ENCODE measurements at places on chromosomes 3 and 15.

GRCh38 chr3:100098784-100099070, 15.6 kb downstream of the FILIP1L start:
- DNase-seq = no peak
- no peak overlapping the region for H3K27ac ChIP-seq
- no peaks in the 10 kb centered on the region for H3K27me3 ChIP-seq
- H3K4me3 ChIP-seq = no peak overlapping the region

DNA sequence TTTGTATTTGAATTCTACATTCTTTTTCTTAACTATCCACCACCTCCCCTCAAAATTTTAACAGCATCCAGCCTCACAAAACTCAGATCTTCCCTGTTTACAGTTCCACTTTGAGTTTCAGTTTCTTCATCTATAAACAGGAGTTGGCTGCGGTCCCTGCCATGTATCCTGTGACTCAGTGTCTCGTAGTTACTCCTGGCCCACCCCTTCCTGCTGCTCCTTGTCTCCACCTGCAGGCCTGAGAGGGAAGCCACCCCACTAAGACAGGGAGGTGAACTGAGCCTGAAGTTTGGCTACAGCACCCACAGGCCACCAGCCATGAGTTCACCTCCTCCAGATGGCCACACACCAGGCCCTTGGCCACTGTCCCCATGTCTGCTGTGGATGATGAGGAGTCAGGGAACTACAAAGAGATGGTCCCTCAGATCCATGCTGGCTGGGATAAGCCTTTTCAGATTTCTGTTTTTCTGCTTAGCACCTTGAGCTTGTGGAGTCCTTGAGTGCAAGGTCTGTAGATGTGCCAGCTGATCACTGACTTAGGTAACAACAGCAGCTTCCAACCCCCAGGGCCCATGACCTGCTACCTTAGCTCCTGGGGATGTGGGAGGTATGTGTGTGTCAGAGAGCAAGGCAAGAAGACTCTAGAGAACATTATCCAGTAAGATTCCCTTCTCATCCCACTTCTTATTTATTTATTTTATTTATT, 37.5 kb downstream of the CD86 start:
- peaks cover 12% of the 10 kb centered on the region for H3K4me1 ChIP-seq
- peak overlapping the region; percentile 60 for H3K27ac ChIP-seq
- no peak overlapping the region for H3K4me3 ChIP-seq
- no peak for DNase-seq
- no peaks in the 10 kb centered on the region for H3K36me3 ChIP-seq

GRCh38 chr15:78018946-78019644, 58.4 kb downstream of the TBC1D2B start:
- H3K4me3 ChIP-seq = no peak overlapping the region
- peaks cover 30% of the 10 kb centered on the region for H3K4me1 ChIP-seq
- H3K27me3 ChIP-seq = no peaks in the 10 kb centered on the region
- peak overlapping the region; percentile 66 for H3K27ac ChIP-seq
- peaks cover 9% of the 10 kb centered on the region for H3K36me3 ChIP-seq
- DNase-seq = no peak

DNA sequence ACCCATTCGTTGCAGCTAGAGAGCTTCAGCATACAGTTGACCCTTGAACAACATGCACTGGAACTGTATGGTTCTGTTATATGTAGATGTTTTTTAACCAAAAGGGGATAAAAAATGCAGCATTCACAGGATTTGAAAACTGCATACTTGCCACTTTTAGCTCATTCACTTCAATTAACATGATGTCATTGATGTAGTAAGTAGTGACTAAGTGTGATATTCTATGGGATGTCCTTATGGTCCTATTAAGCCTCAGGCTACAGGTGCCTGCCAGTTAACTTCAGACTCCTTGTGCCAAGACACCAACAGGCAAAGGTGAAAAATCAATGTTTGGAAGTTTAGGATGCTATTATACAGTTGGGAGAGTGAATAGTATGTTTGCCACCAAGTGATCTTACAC, 553.6 kb upstream of the NECTIN3 start:
- no peak overlapping the region for H3K4me3 ChIP-seq
- no peaks in the 10 kb centered on the region for H3K4me1 ChIP-seq
- H3K27ac ChIP-seq = no peak overlapping the region
- H3K36me3 ChIP-seq = no peaks in the 10 kb centered on the region
- H3K27me3 ChIP-seq = no peaks in the 10 kb centered on the region

GRCh38 chr15:55741833-55742497, 987 bp downstream of the PRTG start:
- H3K4me1 ChIP-seq = peaks cover 4% of the 10 kb centered on the region
- no peak overlapping the region for H3K27ac ChIP-seq
- no peak overlapping the region for H3K4me3 ChIP-seq
- H3K36me3 ChIP-seq = peaks cover 2% of the 10 kb centered on the region

DNA sequence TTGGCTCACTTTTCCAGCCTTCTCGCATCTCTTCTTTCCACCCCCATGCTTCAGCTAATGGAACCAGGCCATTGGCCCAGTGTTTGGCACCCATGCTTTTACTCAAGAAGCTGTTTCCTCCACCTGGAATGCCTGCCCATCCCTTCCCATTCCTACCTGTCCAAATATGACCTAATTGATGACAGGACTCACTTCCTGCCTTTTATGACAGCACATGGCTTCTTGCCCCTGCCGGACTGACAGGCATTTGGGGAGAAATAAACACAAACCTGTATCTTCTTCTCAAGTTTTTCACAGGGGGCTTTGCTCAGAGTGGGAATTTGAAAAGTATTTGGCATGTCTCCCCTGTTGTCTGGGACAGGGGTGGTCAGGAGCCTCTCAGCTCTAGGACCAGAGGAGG, 120.1 kb downstream of the ABHD5 start:
- peaks cover 4% of the 10 kb centered on the region for H3K27me3 ChIP-seq
- no peak for DNase-seq
- no peak overlapping the region for H3K4me3 ChIP-seq
- H3K4me1 ChIP-seq = no peaks in the 10 kb centered on the region
- H3K36me3 ChIP-seq = no peaks in the 10 kb centered on the region

- no peak overlapping the region for H3K27ac ChIP-seq
- peaks cover 4% of the 10 kb centered on the region for H3K4me1 ChIP-seq
- no peak for DNase-seq
- H3K27me3 ChIP-seq = no peaks in the 10 kb centered on the region
- H3K36me3 ChIP-seq = no peaks in the 10 kb centered on the region
These were observed 408.2 kb downstream of the LPP start for GRCh38 chr3:188562144-188562543.

DNA sequence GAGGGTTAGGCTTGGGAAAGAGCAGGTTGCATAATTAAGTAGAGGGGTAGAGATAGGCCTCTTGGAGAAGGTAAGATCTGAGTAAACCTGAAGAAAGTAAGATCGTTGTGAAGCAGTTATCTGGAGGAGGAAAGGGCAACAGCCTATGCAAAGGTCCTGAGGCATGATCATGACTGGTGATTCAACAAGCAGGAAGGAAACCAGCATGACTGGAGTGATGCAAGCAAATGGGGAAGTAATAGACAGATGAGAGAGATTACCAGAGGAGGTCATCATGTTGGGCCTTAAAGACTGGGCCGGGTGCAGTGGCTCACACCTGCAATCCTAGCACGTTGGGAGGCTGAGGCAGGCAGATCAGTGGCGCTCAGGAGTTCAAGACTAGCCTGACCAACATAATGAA, 360.2 kb downstream of the EPHB1 start:
- no peaks in the 10 kb centered on the region for H3K36me3 ChIP-seq
- H3K4me3 ChIP-seq = no peak overlapping the region
- no peaks in the 10 kb centered on the region for H3K4me1 ChIP-seq
- no peak overlapping the region for H3K27ac ChIP-seq
- DNase-seq = no peak
- H3K27me3 ChIP-seq = no peaks in the 10 kb centered on the region

GRCh38 chr3:158711886-158712285, 20.4 kb downstream of the RARRES1 start:
- no peak overlapping the region for H3K4me3 ChIP-seq
- no peaks in the 10 kb centered on the region for H3K27me3 ChIP-seq
- H3K36me3 ChIP-seq = peaks cover 5% of the 10 kb centered on the region
- peaks cover 9% of the 10 kb centered on the region for H3K4me1 ChIP-seq
- no peak for DNase-seq

DNA sequence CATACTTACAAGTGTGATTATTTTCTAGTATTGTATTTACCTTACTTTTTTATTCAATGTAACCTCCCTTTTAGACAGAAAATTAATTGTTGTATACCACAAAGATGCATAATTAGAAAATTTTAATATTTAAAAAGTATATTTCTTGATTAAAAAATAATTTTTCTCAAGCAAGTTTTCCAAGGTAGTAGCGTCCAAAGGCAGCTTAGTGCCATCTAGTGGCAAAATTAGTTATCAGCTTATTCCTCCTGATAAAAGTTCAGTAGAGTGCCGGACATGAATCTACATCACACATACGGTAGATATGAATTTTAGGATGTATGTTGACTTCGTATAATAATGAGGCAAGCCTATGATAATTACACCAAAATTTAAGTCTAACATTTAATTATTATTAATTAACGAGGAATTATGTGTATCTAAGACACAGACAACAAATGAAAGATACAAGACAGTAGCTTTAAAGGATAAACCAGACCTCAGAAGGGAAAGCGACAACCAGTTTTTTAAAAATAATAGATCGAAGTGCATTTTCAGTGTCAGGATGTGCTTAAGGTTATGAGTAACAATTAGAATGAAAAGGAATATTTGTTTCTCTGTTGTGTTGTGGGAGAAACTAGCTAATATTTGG, 405.9 kb downstream of the ROBO1 start:
- no peaks in the 10 kb centered on the region for H3K4me1 ChIP-seq
- no peak overlapping the region for H3K4me3 ChIP-seq
- no peak for DNase-seq
- no peak overlapping the region for H3K27ac ChIP-seq
- no peaks in the 10 kb centered on the region for H3K27me3 ChIP-seq

GRCh38 chr15:59739557-59740186, 50.6 kb upstream of the BNIP2 start:
- no peak for DNase-seq
- H3K4me3 ChIP-seq = no peak overlapping the region
- peaks cover 2% of the 10 kb centered on the region for H3K4me1 ChIP-seq
- H3K27ac ChIP-seq = no peak overlapping the region

DNA sequence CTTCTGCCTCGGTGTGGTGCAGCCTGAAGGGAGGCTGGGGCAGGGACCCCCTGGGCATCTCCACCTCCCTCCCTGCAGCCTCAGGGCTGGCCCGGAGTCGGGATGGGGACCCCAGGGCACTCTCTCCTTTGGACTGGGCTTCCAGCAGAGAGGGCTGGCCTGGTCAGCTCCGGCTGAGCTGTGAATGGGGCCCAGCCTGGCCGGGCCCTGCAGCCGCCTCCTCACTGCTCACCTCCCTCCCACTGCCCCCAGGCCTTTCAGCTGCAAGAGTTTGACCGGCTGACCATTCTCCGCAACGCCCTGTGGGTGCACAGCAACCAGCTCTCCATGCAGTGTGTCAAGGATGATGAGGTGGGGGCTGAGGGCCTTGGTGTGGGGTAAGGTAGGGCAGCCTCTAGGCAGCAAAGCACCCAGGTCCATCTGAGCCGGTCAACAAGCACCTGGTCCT, 36.0 kb downstream of the PSTPIP1 start:
- peaks cover 2% of the 10 kb centered on the region for H3K36me3 ChIP-seq
- H3K27me3 ChIP-seq = no peaks in the 10 kb centered on the region
- H3K4me1 ChIP-seq = peaks cover 18% of the 10 kb centered on the region
- H3K27ac ChIP-seq = no peak overlapping the region

DNA sequence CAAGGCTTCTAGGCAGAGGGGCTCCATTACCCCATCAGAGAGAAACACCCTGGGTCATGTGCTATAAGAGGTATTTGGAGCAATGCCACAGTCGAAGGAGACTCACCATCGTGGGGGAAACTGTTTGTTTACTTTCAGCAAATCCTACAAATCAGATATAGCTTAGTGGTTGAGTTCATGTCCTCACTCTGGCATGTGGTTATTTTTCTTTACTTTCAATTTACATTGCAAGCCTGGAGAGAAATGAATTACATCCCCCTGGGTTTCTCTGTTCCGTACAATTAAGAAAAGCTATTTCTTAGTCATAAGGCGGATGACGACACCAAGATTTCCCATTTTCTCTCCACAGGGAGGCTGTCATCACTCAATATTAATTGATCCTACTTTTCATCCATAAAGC, 36.9 kb downstream of the RFTN1 start:
- H3K4me3 ChIP-seq = peak overlapping the region; percentile 32
- peak overlapping the region; percentile 79 for H3K27ac ChIP-seq

DNA sequence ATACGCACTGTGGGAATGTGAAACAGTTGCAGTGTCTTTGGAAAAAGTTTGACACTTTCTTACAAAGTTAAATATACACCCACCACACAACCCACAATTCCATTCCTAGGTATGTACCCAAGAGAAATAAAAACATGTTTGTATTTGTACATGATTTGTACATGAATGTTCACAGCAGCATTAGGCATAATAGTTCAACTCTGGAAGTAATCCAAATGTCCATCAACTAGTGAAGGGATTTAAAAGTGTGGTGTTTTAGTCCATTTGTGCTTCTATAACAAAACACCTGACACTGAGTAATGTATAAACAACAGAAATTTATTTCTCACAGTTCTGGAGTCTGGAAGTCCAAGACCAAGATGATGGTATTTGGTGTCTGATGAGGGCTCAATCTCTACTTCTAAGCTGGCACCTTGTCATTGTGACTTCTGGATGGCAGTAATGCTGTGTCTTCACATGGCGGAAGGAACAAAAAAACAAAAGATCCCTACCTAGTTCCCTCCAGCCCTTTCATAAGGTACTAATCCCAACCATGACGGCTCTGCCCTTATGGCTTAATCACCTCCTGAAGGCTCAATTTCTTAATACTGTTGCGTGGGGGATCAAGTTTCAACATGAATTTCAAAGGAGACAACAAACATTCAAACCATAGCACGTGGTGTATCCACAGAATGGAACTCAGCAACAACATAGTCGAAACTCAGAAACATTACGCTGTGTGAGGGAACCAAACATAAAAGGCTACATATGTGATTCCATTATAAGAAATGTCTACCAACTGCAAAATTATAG, 120.5 kb downstream of the AQP9 start:
- H3K27ac ChIP-seq = no peak overlapping the region
- peaks cover 44% of the 10 kb centered on the region for H3K27me3 ChIP-seq
- DNase-seq = no peak
- peaks cover 3% of the 10 kb centered on the region for H3K4me1 ChIP-seq

- H3K4me1 ChIP-seq = no peaks in the 10 kb centered on the region
- DNase-seq = no peak
- no peak overlapping the region for H3K27ac ChIP-seq
- no peak overlapping the region for H3K4me3 ChIP-seq
These were observed 21.9 kb upstream of the NR1I2 start for GRCh38 chr3:119759962-119760361.

GRCh38 chr15:83113881-83114674, 6.6 kb downstream of the TM6SF1 start:
- H3K4me1 ChIP-seq = peaks cover 1% of the 10 kb centered on the region
- peaks cover 15% of the 10 kb centered on the region for H3K27me3 ChIP-seq

GRCh38 chr15:45314960-45315359, 62.9 kb downstream of the SLC28A2 start:
- H3K36me3 ChIP-seq = peaks cover 2% of the 10 kb centered on the region
- no peak for DNase-seq
- no peaks in the 10 kb centered on the region for H3K4me1 ChIP-seq
- H3K27me3 ChIP-seq = peaks cover 27% of the 10 kb centered on the region

DNA sequence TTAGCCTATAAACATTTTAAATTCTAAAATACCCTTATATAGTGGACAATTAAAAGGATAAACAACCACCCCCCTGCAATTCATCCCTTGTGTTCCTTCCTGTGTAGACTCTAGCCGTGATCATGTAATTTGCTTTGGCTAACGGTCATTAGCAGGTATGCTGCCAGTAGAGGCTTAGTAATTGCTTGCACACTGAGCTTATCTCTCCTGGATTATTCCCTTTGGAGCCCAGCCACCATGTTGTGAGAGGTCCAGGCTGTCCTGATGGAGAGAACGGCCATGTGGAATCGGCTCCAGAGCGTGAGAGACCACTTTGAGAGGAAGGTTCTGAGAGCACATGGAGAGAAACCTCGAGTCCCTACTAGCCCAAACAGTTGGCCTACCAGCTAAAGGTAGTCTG, 11.0 kb upstream of the BNC1 start:
- H3K36me3 ChIP-seq = no peaks in the 10 kb centered on the region
- no peak for DNase-seq
- peaks cover 43% of the 10 kb centered on the region for H3K27me3 ChIP-seq
- H3K27ac ChIP-seq = no peak overlapping the region

Measured in T-helper 17 cell (primary cell).